ENCODE measurements at places on chromosomes 11 and 22.

DNA sequence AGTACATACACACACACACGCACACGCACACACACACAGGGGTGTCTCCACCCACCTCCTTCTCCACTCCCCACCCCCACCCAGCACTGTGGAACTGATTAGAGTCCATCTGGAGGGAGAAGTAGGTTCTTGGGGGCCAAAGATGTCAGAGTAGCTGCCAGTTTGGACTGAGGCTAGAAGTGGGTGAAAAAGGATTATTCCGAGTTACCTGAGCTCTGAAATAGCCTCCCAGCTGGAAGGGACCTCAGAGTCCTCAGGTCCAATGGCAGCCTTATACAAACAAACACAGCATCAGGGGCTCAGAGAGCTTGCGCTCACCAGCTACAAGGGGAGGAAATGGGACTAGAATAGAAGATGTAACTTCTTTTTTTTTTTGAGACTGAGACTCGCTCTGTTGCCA, 20.8 kb downstream of the IL10RA start:
- no peak for DNase-seq

DNA sequence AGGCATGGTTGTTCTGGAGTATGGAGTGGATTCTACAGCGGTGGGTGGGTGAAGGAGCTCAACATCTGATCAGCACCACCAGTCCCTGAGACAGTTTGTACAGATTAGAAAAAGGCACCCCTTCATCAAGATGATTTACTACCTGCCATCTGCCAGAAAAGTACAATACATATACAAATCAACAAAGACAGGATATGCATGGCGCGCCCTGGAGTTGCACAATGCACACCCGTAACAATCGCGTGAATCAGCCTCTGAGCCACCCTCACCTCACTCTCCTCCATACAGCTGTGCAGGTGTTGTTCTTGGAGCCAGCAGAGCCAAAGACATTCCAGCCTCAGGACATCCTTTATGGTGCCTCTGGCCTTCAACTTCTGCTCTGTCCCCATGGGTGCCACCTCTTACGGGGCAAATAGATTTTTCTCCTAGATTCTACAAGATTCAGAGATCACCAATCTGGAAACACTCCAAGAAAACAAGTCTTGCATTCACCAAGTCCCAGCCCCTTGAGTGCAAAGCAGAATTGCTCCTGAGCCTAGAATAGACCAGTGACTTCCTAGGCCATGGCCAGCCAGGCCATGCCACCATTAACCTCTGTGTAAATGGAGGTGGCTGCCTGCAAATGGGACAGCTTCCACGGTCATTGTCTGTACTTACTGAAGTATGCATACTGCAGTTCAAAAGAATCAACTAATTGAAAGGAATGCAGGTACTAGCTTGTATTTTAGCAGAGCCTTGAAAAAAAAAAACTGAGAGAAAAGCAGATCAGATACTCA, 490.9 kb downstream of the SOX6 start:
- DNase-seq: no peak

DNA sequence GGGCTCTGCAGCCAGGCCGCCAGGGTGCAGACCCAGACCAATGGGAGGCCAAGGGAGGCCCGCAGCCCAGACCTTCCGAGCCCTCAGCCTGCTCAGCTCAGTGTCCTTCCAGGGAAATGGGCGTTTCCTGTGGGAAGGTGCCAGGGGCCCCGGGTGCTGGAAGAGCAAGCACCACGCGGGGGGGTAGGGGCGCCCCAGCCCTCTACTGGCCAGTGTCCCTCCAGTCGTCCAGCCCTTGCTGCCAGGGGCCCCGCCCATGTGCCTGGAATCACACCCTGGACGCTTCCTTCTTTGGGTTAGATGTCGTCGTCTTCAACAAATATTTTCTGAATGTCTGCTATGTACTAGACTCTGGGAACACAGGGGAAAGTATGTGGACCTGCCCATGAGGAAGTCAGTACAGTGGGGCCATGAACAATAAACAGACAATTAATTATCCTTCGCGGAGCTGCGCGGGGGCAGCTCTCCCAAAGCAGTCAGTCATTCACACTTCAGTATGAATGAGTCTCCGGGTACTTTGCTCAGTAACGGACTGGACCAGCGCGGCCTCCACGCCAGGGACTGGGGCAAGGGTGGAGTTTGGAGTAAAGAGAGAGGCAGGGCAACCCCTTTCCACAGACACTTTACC, 60.2 kb downstream of the CDKN1C start:
- no peak for DNase-seq

DNA sequence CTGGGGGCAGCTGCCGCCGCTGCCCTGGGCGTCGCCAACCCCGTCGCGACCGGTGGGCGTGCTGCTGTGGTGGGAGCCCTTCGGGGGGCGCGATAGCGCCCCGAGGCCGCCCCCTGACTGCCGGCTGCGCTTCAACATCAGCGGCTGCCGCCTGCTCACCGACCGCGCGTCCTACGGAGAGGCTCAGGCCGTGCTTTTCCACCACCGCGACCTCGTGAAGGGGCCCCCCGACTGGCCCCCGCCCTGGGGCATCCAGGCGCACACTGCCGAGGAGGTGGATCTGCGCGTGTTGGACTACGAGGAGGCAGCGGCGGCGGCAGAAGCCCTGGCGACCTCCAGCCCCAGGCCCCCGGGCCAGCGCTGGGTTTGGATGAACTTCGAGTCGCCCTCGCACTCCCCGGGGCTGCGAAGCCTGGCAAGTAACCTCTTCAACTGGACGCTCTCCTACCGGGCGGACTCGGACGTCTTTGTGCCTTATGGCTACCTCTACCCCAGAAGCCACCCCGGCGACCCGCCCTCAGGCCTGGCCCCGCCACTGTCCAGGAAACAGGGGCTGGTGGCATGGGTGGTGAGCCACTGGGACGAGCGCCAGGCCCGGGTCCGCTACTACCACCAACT, 1.0 kb downstream of the FUT4 start:
- DNase-seq: no peak

GRCh38 chr11:79506734-79507344, 66.0 kb upstream of the TENM4 start:
- DNase-seq: no peak

DNA sequence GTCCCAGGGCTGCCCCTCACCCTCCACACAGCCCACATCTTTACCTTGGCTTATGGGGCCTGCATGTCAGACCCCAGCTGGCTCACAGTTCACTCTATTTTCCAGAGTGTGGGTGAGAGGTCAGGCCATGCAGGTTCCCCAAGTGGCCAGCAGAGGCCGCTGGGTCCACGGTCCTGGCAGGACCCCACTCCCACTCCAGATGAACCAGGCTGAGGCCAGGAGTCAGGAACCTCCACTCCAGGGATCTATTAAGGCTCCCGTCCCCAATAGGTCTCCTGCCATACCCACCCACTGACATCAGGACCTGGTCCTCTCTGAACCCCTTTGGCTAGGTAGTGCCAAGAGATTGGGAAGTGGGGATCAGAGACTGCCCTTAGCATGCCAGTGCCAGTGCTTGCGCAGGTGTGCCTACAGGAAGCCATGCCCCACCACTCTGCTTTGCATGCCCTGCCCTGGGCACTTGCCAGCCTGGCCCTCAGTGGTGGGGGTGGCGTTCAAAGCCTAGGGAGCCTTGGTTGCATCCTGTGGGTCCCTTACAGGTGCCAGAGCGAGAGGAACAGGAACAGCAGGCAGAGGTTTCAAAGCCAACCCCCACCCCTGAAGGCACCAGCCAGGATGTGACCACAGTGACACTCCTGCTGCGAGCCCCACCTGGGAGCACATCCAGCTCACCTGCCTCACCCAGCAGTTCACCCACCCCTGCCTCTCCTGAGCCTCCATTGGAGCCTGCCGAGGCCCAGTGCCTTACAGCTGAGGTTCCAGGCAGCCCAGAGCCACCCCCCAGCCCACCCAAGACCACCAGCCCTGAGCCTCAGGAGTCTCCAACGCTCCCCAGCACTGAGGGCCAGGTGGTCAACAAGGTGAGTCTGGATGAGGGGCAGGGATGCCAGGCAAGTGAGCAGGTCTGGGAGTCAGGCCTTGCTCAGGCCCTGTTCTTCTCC, 8.3 kb downstream of the SMTN start:
- DNase-seq: no peak

DNA sequence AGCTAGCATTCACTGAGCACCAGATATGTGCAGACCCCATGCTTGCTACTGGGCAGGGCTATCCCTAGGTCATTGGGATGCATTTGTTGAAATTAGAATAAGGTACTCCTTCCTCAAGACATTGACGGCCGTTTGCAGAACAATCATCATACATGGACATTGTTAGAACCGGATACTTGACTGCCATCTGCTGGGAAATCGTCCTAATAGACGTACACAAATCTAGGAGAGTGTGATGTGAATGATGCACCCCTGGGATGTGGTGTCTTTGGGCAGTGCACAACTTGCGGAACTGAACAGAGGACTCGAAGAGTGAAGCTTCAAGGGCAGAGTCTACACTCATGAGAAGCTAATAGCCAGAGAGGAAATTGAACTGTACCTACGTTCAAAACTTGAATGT, 35.9 kb downstream of the MYO18B start:
- DNase-seq: no peak

- DNase-seq: no peak
Measured at GRCh38 chr22:22157348-22157725, 87.2 kb upstream of the VPREB1 start.

- DNase-seq: no peak
Measured at GRCh38 chr11:83438438-83438837, 152.3 kb upstream of the CCDC90B start.

GRCh38 chr11:1835671-1836010, 851 bp downstream of the SYT8 start:
- no peak for DNase-seq

GRCh38 chr22:45859231-45860161, 117.5 kb downstream of the WNT7B start:
- DNase-seq: no peak

GRCh38 chr11:82539669-82540068, 194.0 kb downstream of the FAM181B start:
- DNase-seq: no peak

- DNase-seq: no peak
Measured at GRCh38 chr11:110530900-110531741, 101.4 kb downstream of the FDX1 start.

- no peak for DNase-seq
Measured at GRCh38 chr22:38310518-38311322, 6.5 kb downstream of the CSNK1E start.

Measured in esophagus squamous epithelium (tissue), 5 donors.